ENCODE measurements at places on chromosomes 5 and 9. TPM values are rescaled to one million over a fixed set of nuclear protein-coding genes. Genes with fewer than 3 reads are reported as not detected.

Gene GABRB2
- total RNA-seq, result not detected

Gene FTMT
- not detected for total RNA-seq

Gene PCDHGA6
- total RNA-seq, result 0.31 TPM

Gene PPIP5K2
- 46.3 TPM for total RNA-seq

Gene SPINK13
- total RNA-seq, result not detected

Gene SLC6A7
- not detected for total RNA-seq

Gene SMIM33
- 0.37 TPM for total RNA-seq

Gene DNM1
- total RNA-seq, result 1.5 TPM

Gene HDHD3
- total RNA-seq, result 17.8 TPM

Gene CDKN2A
- total RNA-seq, result 3.7 TPM

Gene ATP6V0E1
- total RNA-seq, result 147 TPM

Gene SPOUT1
- total RNA-seq, result 149 TPM

Gene GAS1
- total RNA-seq, result 0.14 TPM

Gene COL15A1
- total RNA-seq, result 0.05 TPM

Gene SOHLH1
- total RNA-seq, result not detected

Gene FABP6
- total RNA-seq, result not detected

Gene NFIB
- not detected for total RNA-seq

Gene PIGO
- total RNA-seq, result 32.5 TPM

All from activated CD4-positive, alpha-beta T cell treated with anti-CD3 and anti-CD28 coated beads, Interleukin-2, amount 10 ng/mL, durations not matched to agents 24 days and 14 days (primary cell).